Karpas-422 (cell line): ENCODE measurements at places on chromosomes 4 and X. TPM values are rescaled to one million over a fixed set of nuclear protein-coding genes. Genes with fewer than 3 reads are reported as not detected.

The P2RY4 gene
- not detected in 2 replicates for total RNA-seq

DNA sequence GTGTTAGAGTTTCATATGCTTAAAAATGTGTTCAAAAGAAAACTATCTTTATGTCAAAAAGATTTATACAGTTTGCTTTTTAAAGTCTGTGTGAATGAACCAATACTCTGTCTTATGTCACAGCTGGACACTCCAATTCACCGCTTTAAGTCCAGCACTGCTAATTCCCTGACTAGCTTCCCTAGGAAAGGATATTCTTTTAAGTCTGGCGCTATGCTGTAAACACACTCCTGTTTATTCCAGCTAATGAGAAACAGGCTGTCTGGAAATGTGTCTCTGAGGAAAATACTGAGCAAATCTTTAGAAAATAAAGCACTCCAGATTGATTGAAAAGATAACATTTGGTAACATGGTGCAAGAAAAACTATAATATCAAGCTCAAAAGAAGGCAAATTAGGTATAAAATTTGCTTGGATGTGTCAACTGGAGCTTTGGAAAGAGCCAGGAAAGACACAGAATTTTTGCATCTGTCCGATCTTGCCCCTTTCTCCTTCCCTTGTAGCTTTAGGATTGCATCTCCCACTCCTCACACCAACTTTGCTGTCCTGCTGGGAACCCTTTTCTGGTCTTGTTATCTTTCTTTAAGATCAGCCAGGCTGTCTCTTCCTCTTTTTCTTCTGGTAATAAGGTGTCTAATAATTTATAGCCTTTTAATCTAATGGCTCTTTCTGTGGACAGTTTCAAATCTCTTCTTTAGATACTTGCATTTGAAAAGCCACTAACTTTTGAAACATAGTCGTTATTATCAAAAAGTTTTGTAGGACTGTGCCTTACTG lies 40.9 kb upstream of the VEGFC start:
- no peak for DNase-seq

DNA sequence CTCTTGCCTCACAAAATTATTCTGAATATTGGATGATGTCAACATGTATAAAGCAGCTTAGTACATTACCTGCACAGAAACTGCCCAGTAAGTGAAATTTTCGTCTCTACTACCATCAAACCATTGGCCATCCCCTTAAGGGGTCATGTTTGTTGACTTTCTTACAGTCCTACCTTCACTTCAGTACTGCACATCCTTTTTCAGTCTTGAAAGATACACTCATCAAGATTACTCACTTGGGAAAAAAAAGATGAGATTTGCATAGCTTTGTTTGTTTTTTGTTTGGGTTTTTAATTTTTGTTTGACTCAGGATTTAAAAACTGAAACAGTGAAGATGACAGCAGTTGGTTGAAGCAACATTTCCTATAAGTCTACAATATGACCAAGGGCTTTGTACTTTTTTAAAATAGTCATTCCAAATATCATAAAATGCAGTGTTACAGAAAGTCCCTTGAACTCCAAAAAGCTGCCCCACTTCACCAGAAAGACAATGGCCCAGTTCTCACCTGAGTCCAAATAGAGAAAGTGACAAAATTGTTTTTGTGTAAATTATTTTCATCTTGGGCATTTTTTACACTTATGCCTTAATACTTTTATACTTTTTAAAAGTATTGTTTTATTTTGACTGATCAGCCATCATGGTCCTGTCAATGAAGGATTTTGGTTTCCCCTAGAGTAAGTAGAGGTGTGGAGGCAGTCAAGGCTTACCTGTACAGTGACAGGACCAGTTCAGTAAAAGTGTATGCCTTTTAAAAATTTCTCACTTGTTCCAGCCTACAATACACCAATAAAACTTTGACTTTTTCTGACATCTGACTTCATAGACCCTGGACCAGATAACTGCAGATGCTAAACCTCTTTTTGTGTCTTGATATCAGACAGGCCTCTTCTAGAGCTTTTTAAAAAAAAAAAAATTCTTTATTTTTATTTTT lies 59.7 kb upstream of the EDA2R start:
- DNase-seq: no peak

The CITED1 gene
- total RNA-seq: 0.26 TPM in 1 of 2 replicates, not detected in the other

DNA sequence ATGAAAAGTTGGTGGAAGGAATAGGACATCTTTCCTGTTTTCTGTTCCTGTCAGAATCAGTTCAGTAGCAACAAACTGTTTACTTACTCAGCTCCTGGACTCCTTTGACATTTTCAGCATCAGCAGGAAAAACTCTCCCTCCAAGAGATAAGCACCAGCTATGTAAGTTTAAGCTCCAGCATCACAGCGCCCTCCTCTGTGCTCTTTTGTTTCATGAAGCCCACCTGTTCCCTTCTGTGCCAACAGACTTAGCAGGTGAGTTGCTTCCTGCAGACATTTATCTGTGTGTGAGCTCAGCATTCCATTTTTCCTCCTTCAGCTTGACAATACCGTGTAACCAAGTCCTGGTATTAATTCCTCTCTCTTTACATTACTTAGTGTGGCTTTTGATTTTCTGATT lies 644.1 kb upstream of the AGA start:
- DNase-seq: no peak

The KLB gene
- total RNA-seq: not detected in 2 replicates

DNA sequence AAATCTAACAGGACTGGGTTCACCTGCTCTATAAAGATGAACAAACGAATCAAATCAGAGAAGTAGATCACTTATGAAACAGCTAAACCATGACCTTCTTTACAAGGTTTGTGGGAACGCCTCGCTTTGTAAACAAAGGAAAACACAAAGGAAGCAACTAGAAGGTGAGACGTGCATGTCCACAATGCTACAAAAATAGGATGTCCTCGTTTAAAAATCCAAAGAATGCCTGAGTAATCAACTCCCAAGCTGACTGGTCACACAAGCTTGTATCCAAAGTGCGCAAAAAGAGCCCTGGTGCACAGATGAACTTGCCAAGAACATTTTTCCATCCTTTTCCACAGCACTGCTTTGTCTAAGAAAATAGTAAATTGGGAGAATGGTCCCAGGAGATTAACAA lies 6.3 kb upstream of the SH3KBP1 start:
- DNase-seq: no peak

GRCh38 chr4:188110036-188110435 lies 633 bp upstream of the TRIML2 start:
- no peak for DNase-seq

GRCh38 chr4:108622022-108622421 lies 1.6 kb downstream of the RPL34 start:
- DNase-seq: no peak
